ENCODE measurements at places on chromosomes 16 and 17.

DNA sequence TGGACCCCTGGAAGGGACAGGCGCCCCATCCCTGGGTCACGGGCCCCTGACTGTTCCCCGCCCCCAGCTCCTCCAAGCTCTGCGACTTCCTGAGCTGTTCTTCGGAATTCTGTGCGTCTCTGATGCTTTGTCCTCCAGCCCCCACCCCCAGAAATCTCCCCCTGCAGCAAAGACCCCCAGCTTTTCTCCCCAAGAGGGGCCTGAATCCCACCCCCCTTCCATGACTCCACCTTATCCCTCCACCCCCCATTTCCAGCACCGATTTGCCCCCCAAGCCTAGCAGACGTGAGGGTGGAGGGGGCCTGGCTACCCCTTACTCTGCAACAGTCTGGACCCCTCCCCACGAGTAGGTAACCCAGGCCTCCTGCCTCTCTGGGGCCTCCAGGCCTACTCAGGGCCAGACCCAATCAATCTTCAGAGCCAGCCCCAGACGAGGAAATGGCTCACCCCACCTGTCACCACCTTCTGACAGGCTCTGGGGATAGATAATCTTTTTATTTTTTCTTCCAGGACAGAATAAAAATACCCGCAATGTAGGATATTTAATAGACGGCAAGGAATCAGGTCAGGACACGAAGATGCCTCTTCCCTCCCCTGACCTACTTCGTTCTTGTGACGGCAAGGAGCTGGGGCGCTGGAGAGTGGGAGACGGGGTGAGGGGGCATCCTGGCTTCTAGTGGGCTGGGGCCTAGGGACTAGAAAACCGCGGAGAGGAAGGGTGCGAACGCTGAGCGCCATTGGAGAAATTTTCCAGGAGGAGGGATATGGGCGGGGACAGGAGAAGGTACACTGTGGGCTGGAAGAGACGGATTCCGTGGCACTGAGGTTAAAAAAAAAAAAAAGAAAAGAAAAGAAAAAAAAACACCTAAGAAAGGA, 744 bp upstream of the PLXDC1 start:
- DNase-seq, result no peak

DNA sequence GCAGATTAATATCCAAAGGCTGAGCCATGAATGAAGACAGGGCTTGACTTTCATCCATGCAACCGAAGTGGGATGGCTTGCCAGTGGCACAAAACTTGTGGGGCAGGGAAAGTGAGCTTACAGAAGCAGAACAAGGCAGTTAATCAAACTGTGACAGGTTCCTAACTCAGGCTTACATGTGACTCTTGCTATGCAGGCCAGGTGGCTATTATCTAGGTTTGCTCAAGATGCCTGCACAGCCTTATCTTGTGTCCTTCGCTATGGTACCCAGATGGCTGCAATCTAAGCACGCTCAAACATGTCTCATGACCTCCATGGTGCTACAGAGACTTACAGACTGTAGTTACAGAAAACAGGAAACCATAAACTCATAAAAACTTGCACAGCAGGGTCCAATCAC, 8.6 kb upstream of the DNAH9 start:
- no peak for DNase-seq

DNA sequence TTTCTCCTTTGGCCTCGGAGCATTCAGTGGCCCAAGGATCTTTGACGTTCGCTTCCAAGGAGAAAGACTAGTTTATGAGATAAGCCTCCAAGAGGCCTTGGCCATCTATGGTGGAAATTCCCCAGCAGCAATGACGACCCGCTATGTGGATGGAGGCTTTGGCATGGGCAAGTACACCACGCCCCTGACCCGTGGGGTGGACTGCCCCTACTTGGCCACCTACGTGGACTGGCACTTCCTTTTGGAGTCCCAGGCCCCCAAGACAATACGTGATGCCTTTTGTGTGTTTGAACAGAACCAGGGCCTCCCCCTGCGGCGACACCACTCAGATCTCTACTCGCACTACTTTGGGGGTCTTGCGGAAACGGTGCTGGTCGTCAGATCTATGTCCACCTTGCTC, 1.4 kb downstream of the AOC3 start:
- DNase-seq, result no peak

- DNase-seq, result no peak
These were observed 16.5 kb upstream of the PHAF1 start for GRCh38 chr16:67093098-67093726.

DNA sequence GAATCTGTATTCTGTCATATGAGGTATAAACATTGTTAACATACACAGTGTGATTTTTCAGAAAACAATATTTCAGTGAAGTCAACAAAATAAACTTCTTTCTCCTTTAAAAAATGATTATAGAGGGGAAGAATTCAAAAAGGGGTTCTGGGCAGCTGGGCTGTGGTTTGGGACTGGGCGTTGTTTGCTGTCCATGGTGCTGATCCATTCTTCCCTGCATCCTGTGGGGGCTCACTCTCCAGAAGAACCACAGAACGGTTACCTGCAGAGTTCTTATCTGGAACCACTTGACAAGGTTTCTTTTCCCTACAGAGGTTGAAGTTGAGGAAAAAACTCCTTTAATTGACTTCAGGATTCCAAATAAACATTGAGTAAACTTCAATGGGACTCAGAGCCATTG, 1091.0 kb downstream of the CDH8 start:
- no peak for DNase-seq

DNA sequence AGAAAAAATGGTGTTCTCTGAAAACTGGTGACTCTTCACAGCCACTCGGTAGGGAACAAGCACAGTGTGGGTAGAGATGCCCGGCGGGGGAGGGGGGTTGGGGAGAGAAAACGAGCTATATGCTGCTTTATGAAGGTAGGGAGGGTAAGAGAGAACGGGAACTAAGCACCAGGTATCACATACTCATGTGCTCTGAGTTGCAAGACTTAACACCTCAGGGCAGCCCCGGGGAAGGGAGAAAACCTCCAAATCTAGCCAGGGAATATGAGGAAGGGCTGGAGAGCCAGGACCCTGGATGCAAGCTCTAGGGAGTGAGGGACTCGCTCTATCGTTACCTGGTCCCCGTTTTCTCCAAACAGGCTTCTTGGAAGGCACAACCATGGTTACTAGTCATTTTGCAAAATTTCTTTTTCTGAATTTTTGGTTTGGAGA, 35.3 kb downstream of the HIC1 start:
- DNase-seq, result no peak

DNA sequence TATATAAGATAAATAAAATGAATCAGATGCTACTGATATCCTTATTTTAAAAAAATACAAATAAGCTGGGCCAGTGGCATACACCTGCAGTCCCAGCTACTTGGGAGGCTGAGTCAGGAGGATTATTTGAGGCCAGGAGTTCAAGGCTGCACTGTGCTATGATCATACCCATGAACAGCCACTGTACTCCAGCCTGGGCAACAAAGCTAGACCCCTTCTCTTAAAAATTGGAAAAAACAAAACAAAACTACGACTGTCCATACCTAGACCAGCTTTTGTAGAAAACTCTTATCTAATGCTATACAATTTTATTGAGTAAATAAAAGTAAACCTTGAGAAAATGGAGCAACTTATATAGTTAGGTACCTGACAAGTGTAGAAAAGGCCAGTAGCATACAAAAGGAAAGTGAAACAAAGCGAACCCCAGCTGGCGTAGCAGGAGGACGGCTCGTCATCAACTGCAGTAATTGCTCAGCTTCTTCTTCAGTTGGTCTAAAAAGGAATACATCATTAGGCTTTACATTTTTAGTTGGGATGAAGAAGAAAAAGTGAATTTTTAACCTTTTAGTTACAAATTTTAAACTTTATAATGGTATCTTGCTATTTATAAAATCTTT, 23.6 kb downstream of the INTS2 start:
- no peak for DNase-seq

- no peak for DNase-seq
These were observed 8.6 kb downstream of the SARM1 start for GRCh38 chr17:28379814-28380801.

GRCh38 chr16:89693931-89694783, 7.3 kb downstream of the SPATA2L start:
- no peak for DNase-seq

- no peak for DNase-seq
These were observed 43.2 kb upstream of the METRNL start for GRCh38 chr17:83036193-83036592.

DNA sequence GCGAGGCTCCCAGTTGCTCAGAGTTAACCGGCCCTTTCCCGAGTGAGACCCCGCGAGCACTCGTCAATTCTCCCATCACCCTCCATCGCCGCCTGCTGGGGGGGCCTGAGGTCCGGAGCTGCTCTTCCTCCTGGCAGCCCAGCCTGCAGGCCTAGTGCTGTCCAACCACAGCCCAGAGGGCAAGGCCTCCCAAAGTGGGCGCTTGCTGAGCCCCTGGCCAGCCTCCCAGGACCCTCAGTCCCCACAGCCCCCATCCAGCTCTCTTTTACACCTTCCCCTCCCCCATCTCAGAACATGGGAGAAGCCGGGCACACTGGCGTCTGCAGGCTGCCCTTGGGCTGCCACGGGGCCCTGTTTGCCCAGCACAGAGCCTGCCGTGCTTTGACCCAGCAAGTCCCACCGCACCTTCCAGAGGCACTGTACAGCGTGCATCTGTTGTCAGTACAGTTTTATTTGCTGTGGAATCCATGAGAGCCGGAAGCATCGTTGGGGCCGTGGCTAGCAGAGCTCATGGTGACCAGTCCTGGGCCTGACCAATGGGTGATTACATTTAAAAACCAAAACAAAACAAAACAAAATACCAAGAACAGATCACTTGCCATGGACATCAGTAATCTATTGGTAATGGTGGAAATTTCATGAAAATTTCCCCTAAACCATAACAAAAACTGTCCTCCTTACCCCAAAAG, 96.1 kb upstream of the CBX4 start:
- DNase-seq, result no peak

- DNase-seq, result no peak
These were observed 1.5 kb downstream of the CLDN7 start for GRCh38 chr17:7260651-7261378.

DNA sequence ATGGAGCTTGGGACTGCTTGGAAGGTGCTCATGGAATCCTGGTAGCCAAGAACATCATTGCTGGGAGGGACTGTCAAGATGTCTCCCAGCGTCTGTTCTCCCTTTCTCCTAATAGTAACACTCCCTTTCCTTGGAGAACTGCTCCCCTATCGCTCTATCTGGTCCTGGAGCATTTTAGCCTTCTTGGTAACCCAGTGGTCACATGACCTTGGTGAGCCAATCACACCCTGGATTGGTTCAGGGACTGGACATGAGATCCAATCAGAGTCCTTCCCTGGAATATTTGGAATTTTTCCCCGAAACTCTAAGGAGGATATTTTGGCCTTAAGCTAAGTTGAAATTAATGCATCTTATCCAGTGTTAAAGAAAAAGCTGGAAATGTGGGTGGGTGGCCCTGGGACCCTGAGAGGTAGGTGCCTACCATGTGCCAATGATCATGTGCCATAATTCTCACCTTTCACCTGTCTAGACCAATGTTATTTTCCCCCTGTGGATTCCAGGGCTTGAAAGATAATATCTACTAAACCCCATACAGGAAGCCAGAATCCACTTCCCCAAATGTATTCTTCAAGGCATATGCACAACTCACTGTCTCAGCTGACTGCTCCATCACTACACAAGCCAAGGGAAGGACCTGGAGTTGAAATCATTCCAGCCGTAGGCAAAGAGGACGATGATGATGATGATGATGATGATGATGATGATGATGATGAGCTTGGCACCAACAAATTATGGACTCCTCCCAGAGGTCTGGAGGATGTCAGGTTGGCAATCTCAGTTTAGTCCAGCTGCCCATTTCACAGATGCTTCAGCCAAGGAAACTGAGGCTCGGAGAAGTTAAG, 193.2 kb downstream of the RAB11FIP4 start:
- DNase-seq, result no peak

DNA sequence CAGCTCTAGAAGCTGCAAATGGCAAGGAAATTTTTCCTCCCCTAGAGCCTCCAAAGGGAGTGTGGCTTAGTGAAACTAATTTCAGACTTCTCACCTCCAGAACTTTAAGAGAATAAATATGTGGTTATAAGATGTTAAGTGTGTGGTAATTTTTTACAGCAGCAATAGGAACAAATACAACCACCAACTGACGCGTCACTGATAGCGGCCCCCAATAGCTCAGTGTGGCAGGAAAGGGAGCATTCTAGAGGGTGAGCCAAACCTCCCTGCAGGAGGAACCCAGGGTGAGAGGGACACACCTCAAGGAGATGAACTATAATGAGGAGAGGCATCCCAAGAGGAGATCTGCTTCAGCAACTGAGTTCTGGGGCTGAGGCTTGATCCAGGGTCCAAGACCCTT, 4.0 kb downstream of the CCL4 start:
- no peak for DNase-seq

DNA sequence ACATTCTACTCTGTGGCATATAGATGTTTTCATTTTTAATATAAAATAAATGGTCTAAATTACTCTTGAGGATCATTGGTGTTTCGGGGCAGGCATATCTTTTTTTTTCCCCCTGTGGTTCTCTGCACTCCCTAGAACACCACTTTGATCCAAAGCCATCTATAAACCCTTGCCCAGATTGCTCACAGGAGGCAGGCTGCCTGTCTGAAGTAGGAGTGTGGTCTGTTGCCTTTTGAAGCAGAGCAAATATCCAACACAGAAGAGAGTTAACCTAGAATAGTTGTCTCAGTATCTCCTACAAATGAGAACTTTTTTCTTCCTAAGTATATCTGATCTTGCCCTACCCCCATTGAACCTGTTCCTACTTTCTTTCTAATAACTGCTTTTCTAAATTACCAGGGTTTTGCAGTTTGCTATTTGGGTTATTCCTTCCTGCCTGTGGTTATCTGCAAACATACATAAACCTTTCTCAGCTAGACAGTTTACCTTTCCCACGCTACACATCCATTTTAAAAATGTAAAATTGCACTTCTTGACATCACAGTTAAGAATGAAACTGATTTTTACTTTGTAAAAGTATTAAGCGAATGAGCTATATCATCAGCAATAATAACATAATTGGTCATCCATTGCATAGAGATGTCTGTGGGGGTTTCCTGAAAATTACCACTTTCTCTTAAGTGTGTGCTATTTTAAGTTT, 4.7 kb upstream of the CMTM1 start:
- DNase-seq, result no peak

DNA sequence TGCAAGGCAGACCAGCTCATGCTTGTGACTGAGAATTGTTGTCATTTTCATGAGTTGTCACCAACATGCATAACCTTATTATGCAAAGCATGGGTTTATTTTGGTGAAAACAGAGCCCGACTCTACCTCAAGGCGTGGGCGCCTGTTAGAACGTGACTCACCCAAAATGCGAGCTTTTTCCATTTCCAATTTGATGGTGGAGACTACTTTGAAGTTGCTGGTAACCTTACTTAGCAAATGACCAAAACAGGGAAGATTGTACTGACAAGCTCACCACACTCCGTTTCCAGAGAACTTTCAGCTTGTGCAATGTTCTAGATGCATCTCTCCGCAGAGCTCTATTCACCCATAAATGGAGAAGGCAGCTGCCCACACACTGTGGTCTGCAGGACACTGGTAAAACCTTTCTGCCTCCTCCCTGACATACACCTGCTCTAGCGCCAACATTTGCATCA, 284.5 kb downstream of the MAF start:
- no peak for DNase-seq

- no peak for DNase-seq
These were observed 147.9 kb upstream of the MON1B start for GRCh38 chr16:77043076-77043475.

Measured in NCI-H1092 (cell line).